ENCODE measurements at places on chromosomes 16 and 17.
A peak's percentile ranks its signal among the peaks of the same experiment; 100 is the strongest.

- no peak for DNase-seq
Measured at GRCh38 chr16:30354423-30355143, 525 bp downstream of the CD2BP2 start.

DNA sequence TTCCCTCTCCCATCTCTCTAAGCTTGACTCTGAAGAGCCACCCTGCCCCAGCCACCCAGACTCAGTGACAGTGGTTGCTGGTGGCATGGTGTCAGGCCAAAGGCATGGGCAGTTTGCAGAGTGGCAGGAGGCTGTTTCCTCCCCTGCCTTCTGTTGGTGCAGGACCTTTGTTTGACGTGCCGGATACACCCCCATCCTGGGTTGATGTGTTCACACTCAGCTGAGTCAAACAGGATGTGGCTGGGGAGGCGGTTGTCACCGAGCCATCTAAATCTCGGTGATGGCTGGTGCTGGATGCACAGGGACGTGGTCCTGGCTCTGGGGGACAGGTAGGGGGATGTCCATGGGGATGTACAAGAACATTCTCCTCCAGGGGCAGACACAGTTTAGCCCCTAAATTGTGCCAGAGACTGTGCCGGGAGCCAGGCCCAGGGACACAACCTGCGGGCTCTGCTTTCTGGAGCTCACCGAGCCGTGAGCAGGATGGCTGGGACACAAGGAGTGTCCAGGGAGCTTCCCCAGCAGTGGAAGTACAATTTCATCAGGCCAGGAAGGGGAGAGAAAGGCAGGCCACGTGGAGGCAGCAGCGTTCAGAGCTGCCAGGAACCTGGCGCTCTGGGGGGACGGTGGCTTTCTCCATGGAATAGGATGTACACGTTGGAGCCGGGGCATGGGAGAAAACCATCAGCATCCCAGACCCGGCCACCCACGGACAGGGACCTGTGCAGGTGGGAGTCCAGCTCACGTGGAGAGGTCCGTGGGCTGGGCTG is 264.2 kb downstream of the SEC14L1 start:
- peak; percentile 30 for DNase-seq

DNA sequence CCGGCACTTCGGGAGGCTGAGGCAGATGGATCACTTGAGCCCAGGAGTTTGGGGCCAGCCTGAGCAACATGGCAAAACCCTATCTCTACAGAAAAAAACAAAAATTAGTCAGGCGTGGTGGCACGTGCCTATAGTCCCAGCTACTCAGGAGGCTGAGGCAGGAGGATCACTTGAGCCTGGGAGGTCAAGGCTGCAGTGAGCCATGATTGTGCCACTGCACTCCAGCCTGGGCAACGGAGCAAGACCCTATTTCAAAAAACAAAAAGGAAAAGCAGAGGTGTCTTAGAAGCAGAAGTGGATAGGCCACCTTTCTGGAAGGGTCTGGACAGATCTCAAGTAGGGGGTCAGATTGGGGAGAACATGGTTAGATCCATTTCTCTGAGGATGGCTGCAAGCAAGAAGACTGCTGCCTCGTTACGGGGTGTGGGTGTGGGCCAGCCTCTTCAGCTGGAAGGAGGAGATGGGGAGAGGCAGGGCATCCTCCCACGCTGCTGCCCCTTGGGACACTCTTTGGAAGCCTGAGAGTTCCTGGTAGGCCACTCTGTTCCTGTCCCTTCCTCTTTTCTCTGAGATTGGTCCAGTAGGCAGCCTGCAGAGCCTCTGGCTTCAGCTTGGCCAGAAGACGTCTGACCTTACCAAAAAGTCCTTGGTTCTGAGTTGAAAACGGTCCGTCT is 208.0 kb downstream of the MSI2 start:
- DNase-seq = no peak

DNA sequence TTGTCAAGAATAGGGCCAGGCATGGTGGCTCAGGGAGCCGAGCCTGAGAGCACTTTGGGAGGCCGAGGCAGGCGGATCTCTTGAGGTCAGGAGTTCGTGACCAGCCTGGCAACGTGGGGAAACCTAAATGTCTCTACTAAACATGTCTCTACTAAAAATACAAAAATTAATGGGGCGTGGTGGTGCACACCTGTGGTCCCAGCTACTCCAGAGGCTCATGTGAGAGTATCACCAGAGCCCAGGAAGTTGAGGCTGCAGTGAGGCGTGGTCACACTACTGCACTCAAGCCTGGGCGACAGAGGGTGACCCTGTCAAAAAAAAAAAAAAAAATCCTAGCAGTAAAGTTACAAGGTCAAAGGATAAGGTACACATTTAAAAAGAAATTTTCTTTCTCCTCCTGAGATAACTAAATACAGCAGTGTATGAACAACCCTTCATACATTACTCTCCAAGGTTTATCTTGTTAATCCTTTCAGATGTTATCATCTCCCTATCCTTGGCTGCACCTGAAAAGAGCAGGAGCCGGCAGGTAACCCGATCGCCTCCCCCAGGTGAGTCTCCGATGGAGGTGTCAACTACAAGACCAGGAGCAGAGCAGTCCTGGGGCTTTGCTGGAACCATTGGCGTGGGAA is 122.3 kb downstream of the GOSR1 start:
- DNase-seq = no peak

DNA sequence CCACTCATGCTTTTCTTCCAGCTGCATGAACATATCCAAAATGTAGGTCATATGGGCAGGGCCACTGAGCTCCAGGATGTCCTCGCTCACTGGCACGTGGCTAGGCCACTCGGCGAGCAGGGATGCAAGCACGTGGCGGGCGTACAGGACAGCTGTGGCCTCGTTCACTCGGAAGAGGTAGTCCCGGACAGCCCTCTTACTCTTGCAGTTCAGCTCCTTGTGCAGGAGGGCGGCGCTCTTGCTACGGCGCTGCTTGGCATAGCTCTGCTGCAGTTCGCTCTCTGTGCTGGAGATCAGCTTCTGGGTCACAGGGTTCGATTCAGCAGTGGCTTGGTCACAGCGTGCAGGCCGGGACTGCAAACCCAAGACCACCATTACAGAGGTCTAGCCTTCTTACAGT is 53.1 kb upstream of the ATP2A3 start:
- DNase-seq = no peak

DNA sequence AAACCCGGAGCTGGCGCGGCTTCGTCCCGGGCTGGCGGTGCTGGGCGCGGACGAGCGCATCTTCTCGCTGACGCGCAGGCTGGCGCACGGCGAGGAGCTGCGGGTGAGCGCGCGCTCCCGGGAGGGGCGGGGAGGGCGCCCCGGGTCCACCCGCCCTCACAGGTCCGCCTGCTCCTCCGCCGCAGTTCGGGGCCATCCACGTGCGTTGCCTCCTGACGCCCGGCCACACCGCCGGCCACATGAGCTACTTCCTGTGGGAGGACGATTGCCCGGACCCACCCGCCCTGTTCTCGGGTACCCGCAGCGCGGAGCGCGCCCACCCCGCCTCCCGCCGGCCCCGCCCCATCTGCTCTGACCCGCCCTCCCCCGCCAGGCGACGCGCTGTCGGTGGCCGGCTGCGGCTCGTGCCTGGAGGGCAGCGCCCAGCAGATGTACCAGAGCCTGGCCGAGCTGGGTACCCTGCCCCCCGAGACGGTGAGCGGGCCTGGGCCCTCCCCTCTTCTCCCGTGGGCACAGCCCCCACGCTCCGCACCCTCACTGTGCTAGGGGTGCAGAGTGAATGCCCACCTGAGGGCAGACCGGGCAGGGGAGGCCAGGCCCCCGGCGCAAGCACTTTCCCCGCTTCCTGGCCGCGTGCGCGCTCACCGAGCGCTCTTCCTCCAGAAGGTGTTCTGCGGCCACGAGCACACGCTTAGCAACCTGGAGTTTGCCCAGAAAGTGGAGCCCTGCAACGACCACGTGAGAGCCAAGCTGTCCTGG is 1.4 kb downstream of the HAGHL start:
- DNase-seq = peak; percentile 86

DNA sequence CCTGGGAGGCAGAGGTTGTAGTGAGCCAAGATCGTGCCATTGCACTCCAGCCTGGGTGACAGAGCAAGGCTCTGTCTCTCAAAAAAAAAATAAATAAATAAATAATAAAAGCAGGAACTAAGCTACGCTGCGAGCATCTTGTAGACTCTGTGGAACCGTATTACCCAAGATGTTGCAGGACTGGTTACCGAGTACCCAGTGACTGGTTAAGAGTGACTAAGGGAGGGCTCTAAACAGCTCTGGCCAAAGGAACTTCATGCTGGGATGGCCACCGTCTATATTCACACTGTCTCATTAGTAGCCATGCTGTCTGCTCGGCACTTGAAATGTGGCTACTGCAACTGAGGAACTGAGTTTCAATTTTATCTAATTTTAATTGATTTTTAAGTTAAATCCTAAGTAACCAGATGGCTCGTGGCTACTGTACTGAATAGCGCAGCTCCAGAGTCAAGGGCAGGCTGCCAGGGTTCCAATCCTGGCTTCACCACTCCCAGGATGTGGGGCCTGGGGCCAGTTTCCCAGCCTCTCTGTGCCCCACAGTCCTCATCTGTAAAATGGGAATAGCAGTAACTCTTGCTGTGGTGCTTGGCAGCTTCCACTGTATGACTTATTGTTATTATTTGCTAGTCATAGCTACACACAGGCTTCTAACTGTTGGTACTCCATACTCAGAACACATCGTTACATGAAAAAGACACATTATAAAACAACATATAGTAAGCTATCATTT is 3.0 kb downstream of the NTAN1 start:
- DNase-seq = no peak

Measured in NCI-H226 (cell line).